ENCODE measurements at places on chromosomes 1 and 21. TPM values are rescaled to one million over a fixed set of nuclear protein-coding genes. Genes with fewer than 3 reads are reported as not detected.

POMGNT1 gene
- 57.4 TPM for total RNA-seq

CR1L gene
- total RNA-seq: not detected

LAPTM5 gene
- under 0.01 TPM for total RNA-seq

PRAMEF13 gene
- not detected for total RNA-seq

LCE3D gene
- total RNA-seq: 35.9 TPM

UTS2 gene
- total RNA-seq: 0.21 TPM

CSF3R gene
- not detected for total RNA-seq

S100A1 gene
- total RNA-seq: not detected

FMO3 gene
- total RNA-seq: 0.50 TPM

OR2AK2 gene
- total RNA-seq: not detected

CAPN9 gene
- not detected for total RNA-seq

CD2 gene
- total RNA-seq: not detected

LHX8 gene
- not detected for total RNA-seq

BTBD19 gene
- total RNA-seq: 1.9 TPM

IL20 gene
- total RNA-seq: 0.43 TPM

CCDC27 gene
- not detected for total RNA-seq

LRRIQ3 gene
- total RNA-seq: under 0.01 TPM

SPRR1A gene
- total RNA-seq: 9.5 TPM

RIMS3 gene
- 2.7 TPM for total RNA-seq

PLA2G5 gene
- total RNA-seq: not detected

THBS3 gene
- 11.3 TPM for total RNA-seq

CGN gene
- total RNA-seq: 1.7 TPM

TNFRSF1B gene
- 0.07 TPM for total RNA-seq

REN gene
- under 0.01 TPM for total RNA-seq

PHLDA3 gene
- total RNA-seq: 334 TPM

REG4 gene
- total RNA-seq: not detected

P3H1 gene
- 26.2 TPM for total RNA-seq

GPR61 gene
- total RNA-seq: under 0.01 TPM

DIO1 gene
- total RNA-seq: not detected

GPR52 gene
- total RNA-seq: 0.34 TPM

COL18A1 gene
- 41.7 TPM for total RNA-seq

DCST1 gene
- total RNA-seq: not detected
